T-helper 2 cell treated with Interferon-gamma antibody and Interleukin-4, amounts not matched to agents 100 ng/mL and 5 ng/mL, for 36 hours (primary cell): ENCODE measurements at places on chromosomes 6 and 20. TPM values are rescaled to one million over a fixed set of nuclear protein-coding genes. Genes with fewer than 3 reads are reported as not detected.

SLC35D3 gene
- total RNA-seq: not detected in 2 replicates

LHFPL5 gene
- not detected in 2 replicates for total RNA-seq

NCOA5 gene
- total RNA-seq: 40.0 and 40.2 TPM in 2 replicates

TNFRSF6B gene
- not detected in 2 replicates for total RNA-seq

LIME1 gene
- 185 and 193 TPM in 2 replicates for total RNA-seq

MMP24 gene
- not detected in 2 replicates for total RNA-seq

BCKDHB gene
- total RNA-seq: 14.9 and 17.1 TPM in 2 replicates

ARFGEF3 gene
- total RNA-seq: 0.09 and 0.11 TPM in 2 replicates

DEFB115 gene
- not detected in 2 replicates for total RNA-seq

POU3F2 gene
- not detected in 2 replicates for total RNA-seq

PTK7 gene
- 1.9 TPM in 2 replicates for total RNA-seq

VIP gene
- total RNA-seq: not detected in 2 replicates

WFDC2 gene
- 0.52 TPM in 1 of 2 replicates, not detected in the other for total RNA-seq
